ENCODE measurements at places on chromosomes 1 and 21.

- DNase-seq, result peak; percentile 51
Observed at GRCh38 chr21:38679534-38679933, 126.2 kb upstream of the ETS2 start.

GRCh38 chr1:225880222-225880588 is 2.0 kb downstream of the TMEM63A start:
- no peak for DNase-seq

- no peak for DNase-seq
Observed at GRCh38 chr1:116531917-116532316, 38.9 kb downstream of the CD58 start.

DNA sequence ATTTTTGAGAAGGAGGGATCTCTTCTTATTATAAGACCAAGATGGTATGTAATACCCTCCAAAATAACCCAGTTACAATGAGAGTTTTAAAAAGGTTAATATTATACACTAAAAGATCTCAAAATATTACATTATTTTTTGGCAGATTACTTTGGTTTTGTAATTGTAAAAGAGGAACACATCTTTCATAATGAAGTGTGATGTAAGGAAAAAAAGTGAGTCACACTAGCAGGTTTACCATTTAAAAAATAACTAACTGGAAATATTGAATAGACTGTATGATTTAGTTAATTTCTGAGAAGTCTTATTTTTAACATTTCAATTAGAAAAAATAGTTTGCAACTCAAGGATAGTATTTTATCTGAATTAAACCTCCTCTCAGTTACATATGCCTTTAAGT is 1.1 kb downstream of the F5 start:
- no peak for DNase-seq

GRCh38 chr21:36186081-36186480 is 29.5 kb downstream of the DOP1B start:
- no peak for DNase-seq

- DNase-seq, result no peak
Observed at GRCh38 chr1:67514300-67514699, 84.1 kb upstream of the SERBP1 start.

GRCh38 chr1:115437196-115437595 is 99.1 kb upstream of the NGF start:
- DNase-seq, result no peak

DNA sequence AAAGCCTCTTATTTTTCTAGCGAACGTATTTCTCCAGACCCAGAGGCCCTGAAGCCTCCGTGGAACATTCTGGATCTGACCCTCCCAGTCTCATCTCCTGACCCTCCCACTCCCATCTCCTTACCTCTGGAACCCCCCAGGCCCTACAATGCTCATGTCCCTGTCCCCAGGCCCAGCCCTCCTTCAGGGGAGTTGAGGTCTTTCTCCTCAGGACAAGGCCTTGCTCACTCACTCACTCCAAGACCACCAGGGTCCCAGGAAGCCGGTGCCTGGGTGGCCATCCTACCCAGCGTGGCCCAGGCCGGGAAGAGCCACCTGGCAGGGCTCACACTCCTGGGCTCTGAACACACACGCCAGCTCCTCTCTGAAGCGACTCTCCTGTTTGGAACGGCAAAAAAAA is 68.7 kb downstream of the ALPL start:
- DNase-seq, result no peak

- DNase-seq, result no peak
Observed at GRCh38 chr1:203287109-203287893, 18.0 kb upstream of the BTG2 start.

GRCh38 chr1:186518822-186519381 is 58.0 kb upstream of the PDC start:
- DNase-seq, result no peak

GRCh38 chr1:46444466-46444865 is 45.2 kb upstream of the DMBX1 start:
- DNase-seq, result no peak

GRCh38 chr1:227557962-227558725 is 5.2 kb upstream of the ZNF678 start:
- no peak for DNase-seq

- peak; percentile 9 for DNase-seq
Observed at GRCh38 chr1:57329937-57330336, 93.9 kb downstream of the DAB1 start.

- no peak for DNase-seq
Observed at GRCh38 chr1:180486092-180486491, 16.3 kb downstream of the ACBD6 start.

GRCh38 chr1:50180367-50180766 is 71.6 kb downstream of the ELAVL4 start:
- no peak for DNase-seq

GRCh38 chr1:157103268-157103667 is 3.7 kb upstream of the ETV3L start:
- no peak for DNase-seq

DNA sequence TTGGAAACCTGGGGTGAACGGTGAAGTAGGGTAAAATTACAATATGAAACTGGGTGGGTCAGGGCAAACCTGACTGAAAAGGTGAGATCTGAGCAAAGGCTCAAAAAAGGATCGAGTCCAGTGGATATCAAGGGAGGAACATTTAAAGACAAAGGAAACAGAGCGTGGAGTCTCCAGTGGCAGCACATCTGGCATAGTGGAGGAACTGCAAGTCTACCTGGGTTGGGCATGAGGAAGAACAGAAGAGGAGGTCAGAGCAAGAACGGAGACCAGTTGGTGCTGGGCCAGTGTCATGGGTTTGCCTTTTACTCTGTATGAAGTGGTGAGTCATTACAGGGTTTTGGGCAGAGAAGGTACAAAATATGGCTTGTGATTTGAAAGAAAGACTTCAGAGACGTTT is 163.7 kb downstream of the NTPCR start:
- DNase-seq, result peak; percentile 33

DNA sequence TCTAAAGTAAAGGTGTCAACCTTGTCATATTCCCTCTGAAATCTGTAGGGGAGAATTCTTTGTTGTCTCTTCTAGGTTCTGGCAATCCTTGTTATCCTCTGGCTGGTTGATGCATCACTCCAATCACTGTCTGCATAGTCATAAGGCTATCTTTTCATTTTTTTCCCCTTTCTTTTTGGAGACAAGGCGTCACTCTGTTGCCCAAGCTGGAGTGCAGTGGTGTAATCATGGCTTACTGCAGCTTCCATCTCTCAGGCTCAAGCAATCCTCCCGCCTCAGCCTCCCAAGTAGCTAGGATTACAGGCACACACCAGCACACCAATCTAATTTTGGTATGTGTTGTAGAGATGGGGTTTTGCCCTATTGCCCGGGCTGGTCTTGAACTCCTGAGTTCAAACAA is 12.9 kb downstream of the DPYD start:
- DNase-seq, result no peak

GRCh38 chr21:42684109-42684916 is 30.9 kb downstream of the PDE9A start:
- DNase-seq, result no peak

DNA sequence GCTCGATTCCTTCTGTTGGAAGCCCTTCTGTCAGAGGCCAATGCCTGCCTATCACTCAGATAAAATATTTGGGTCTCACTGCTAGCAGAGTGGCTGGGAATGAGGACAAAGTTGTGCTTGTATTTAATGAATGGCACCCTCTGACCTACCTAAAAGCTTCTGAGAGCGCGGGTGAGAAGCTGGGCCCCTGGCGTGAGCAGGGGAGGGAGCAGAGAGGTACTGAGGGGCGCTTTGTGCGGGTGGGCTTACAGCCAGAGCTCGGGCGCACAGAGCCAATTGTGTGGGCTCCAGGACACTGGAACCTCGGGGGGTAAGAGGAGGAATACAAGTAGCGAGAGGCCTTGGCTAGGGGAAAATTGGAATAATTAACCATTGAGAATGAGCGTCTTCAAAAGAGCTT is 32.3 kb downstream of the PCAT6 start:
- no peak for DNase-seq
